ENCODE measurements at places on chromosomes 11 and 22.

DNA sequence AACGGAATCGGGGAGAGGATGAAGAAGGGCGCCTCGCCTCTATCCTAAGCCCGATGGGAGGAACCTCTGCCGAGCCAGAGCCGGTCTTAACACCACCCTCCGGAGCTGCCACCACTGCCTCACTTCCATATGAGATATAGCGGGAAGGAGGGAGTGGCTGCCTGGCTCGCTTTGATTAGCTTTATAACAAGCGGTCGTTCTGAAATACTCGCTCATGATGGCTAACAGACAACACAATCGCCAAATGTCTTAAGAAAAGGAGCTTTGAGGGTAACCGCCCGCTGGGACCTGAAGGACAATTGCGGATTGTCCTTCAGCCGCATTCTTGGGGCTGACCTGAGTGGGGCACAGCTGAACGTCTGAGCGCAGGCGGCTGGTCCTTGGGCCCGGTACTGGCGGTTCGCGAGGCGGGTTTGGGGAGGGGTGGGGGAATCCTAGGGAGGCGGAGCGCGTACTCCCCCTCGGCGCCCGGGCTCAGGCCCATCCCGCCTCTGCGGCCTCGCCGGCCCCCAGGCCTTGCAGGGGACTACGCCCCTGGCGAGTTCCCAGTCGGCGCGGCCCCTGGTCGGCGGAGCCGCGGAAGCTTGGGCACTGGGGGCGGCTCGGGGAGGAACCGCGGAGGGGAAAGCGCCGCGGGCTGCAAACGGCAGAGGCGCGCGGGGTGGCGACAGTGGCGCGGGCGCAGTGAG, at the start of gene PLAAT5:
TSS of gene PLAAT5 (minus strand) at position 617 of the 689 bp plus-strand sequence. CDS start at position 484, 133 bp downstream.
- no peak for DNase-seq

- DNase-seq: no peak
These were observed 55.4 kb upstream of the BID start for GRCh38 chr22:17829695-17830042.

DNA sequence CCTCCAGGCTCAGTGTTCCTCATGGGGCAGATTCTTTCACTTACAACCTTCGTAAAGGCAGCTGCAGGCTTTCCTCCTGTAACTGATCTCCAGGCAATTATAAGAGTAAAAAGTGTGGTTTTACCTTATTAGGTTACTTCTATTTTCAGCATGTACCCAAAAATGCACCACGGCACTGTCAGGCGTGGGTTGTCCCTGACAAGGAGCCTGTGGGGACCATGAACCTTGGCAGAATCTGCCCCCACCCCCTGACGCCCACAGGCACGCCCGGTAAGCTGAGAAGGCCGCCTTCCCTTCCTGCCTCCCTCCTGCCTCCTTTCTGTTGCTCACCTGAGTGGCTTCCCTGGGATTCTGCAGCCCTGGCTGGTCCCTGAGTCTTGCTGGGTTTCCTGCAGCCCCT, 1383.3 kb downstream of the TBC1D22A start:
- DNase-seq: no peak

- no peak for DNase-seq
These were observed 30.7 kb upstream of the KCNQ1OT1 start for GRCh38 chr11:2730272-2731129.

GRCh38 chr11:17783878-17784277, 49.3 kb downstream of the KCNC1 start:
- no peak for DNase-seq

All from GM12891 (cell line).